ENCODE measurements at places on chromosomes 12 and 14.

DNA sequence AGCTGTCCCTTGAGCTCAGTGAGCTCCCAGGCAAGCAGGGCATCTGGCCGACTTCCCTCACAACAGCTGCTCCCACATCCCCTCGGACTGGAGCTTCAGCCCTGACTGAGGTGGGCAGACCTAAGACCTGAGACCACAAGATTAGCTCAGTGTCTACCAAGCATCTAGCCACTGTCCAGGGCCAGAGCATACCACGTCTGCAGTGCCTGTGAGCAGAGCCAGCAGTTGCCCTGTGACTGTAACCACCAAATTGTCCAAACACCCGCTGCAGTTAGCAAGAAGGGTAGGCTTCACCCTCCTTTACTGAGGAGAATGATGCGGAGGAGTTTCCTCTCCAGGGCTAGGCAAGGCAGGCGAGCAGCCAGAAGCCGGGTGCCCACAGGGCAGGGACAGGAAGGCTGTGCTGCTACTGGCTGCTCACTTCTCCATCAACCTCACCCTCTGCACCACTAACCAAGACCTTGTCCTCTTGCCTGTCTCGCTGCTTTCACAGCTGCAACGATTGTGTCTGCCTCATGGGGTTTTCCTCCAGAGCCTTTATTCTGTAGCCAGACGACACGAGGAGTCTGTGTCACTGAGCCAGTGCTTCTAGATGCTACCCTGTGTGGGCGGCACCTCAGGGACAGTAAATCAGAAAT is 53.9 kb downstream of the ANAPC7 start:
- DNase-seq, result peak; percentile 41

GRCh38 chr12:98022961-98023360 is 492.4 kb upstream of the TMPO start:
- DNase-seq, result no peak

DNA sequence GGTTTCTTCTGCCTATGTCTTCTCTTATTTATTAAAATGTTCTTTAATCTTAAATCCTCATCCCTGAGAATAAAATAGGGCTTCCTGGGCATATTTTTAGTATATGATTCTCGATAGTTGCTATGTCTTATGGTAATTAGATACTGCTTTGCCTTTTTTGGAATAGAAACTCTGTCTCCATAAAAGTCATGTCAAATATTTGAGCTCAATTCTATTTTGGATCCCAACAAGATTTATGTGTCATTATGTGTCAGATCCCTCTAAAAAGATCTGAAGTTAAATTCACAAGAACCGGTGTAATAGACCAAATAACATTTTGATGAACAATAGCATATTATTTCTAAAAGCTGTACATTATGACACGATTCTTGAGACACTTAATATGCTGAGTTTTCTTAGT is 312.5 kb upstream of the PDE3A start:
- no peak for DNase-seq

DNA sequence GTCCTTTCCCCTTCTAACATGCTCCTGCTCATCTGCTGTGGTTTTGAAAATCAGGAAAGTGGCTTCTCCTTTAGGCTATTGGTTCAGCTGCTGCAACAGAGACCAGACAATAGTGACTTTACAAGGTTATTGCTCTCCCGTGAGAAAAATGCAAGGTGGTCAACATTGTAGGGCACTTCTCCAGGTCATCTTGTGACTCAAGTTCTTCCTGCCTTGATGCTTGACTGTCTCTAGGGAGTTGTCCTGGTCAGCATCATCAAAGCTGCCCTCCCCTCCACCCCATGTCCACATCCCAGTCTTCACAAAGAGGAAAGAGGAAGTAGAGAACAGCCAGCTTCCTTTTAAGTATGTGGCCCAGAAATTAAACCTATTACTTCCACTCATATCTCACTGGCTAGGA is 3.9 kb upstream of the TMEM63C start:
- no peak for DNase-seq

DNA sequence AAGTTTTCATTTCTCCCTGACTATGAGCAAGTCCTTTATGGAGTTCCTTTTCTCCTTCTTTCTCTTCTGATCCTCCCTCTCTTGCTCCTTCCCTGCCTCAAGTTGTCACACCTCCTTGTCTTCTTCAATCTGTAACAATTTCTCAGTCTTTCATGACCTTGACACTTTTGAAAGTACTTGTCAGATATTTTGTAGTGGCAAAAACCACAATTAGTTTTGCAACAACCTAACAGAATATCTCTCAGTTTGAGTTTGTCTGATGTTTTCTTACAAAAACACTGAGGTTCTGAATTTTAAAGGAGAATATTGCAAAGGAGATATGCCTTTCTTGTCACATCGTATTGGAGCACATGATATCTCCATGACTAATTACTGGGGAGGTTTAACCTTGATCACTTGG is 4.1 kb upstream of the CRADD start:
- DNase-seq, result no peak

DNA sequence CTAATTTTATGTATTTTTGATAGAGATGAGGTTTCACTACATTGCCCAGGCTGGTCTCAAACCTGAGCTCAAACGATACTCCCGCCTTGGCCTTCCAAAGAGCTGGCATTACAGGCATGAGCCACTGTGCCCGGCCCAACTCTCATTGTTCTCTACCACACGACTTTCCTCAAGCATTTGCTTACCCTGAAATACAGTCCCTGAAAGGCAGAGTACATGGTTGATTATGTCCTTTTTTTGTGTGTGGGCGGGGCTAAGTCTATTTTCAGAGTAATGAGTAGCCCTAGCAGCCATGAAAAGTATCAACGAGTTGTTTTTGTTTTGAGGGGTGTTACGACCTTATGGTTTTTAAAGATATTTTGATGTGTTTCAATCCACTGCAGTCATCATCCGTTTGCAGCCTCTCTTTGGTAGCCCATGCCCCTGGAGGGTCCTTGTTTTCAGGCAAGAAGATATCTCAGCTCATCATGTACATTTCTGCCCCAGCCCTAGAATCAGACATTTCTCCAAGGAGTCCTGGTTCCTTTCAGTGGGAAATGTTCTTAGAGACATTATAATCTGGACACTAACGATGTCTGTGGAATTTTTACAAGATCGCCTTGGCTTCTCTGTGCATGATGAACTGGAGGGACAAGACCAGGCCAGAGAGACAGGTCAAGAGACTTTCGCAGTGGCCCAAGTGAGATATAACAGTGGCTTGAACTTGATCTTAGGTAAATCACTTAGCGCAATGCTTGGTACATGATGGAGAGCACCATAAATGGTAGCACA is 8.7 kb downstream of the ACACB start:
- no peak for DNase-seq

GRCh38 chr12:127241072-127241817 is 1025.7 kb upstream of the TMEM132C start:
- DNase-seq, result no peak

DNA sequence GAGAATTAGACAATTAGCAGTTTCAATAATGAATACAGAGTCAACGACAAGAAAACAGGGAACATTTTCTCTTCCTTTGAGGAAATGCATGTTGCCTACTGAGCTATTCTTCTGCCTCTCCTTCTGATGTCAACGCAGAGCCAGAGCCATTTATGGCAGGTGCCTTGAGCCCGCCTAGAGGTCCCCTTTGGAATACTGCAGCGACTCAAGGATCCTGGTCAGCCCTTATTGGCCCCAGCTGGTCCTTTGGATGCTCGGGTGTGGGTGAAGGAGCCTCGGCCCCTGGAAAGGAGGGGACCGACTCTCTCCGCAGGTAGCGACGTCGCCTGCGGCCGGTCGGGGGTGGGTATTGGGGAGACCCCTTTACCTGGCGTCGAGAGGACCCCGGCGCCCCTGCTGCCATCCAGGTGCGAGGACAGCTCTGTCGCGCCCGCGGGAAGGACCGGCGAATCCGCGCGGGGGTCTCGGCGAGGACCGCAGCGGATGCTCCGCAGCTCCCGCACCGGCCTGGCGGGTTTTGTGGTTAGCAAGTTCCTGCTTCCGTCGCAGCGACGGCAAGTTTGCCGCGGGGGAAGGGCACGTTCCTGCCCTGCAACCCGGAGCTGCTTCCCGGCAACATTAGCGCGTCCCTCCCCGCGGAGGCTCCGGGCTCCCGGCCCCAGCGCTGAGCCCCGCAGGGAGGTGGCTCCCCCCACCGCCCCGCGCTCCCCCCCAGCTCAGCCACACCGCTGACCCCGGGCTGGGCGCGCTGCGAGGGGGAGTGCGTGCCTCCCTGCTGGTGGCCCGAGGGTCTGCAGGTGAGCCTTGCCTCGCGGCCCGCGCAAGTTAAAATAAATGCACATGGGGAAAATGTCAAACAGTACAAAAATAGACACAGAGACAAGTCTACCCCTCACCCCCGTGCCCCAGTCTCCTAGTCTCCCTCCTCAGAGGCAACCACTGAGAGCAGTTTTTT is at the start of gene MANSC1:
Gene MANSC1, minus strand, starts transcription at position 532 of the 955 bp plus-strand sequence. CDS start 6,928 bp downstream, outside the sequence.
- DNase-seq, result peak; percentile 39

DNA sequence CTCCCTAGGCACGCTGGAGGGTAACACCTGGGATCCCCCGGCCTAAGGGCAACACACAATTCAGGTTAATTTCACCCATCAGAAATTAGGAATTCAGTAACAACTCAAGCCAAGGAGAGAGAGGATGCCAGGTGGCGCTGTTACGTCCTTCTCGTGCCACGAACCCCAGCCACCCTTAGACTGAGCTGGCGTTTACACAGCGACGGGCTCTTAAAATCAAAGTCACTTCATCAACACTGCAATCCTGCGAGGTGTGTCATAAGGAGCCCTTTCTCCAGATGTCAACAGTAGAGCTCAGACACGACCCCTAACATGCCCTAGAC is 110.6 kb upstream of the TMEM132D start:
- no peak for DNase-seq

- DNase-seq, result no peak
Measured at GRCh38 chr14:80956922-80957321, 1.5 kb downstream of the TSHR start.

DNA sequence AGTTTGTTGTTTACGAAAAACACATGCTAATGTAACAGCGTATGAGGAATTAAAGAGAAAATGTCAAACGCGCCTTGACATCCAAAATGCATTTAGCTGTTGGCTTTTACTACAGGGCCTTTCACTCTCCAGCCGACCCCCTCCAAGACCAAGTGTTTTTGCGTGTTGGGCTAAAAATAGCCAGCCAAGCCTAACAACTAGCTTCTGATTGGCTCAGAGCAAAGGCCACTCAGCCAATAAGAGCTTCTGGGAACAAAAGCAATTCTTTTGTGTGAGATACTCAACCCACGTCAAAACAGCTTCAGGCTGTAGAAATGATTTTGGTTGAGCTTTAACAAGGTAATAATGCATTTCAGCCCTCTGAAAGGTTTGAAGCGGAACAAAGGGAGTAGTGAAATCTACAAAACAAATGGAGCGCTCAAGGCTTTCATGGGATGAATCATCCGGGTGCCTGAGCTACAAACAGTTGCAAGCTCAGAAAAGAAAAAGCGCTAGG is 198.7 kb upstream of the DCN start:
- DNase-seq, result peak; percentile 24

DNA sequence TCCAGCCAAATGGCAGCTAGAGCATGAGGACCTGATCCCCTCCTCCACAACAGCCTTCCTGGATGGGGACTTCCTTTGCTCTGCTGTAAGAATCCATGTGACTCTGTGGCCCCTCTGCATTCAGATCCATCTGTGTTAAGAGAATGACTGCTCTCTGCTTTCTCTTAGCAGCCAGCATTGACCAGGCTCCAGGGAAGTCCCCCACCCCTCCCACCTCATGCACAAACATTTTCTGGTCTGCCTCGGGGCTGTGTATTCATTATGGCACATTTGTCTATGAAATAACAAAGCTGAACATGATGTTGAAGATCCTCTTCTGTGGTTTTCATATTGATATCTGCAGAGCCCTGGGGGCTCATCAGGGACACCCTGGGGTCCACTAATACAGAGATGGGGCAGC is 201.7 kb downstream of the NUAK1 start:
- DNase-seq, result no peak

DNA sequence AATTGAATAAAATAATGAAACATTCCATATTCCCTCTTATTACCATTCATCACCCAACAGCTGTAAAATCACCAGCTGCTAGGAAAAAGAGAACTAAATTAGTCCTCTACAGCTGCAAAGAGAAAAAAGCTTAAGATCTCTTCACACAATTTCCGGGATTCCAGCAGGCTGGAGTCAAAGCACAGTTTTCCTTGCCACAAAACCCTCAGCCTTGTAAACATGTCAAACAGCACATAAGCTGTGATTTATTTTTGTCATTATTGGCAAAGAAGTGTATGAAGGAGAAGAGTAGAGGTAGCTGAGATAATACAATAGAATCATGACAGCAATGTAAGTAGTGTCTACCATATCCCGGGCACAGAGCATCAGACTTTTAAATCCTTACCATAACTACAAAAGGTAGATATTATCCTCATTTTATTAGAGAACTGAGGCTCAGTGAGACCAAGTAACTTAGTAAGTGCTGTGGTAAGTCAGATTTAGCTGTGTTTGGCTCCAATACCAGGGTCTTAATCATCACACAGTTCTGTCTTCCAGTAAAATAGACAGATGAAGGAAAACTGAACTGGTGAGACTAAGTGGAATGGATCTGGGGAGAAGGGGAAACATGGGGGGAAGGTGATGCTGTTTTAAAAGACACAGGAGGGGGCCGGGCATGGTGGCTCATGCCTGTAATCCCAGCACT is 57.3 kb downstream of the NTN4 start:
- DNase-seq, result no peak

GRCh38 chr12:62738105-62738504 is 196.8 kb downstream of the PPM1H start:
- no peak for DNase-seq

Measured in GM10248 (cell line).